Stimulated activated CD4-positive, alpha-beta T cell treated with anti-CD3 and anti-CD28 coated beads, TNF-alpha, amount 100 ng/mL, for 24 hours (primary cell): ENCODE measurements at places on chromosomes 6 and 20.

- no peak for DNase-seq
Measured at GRCh38 chr20:7392542-7393206, 547.6 kb downstream of the HAO1 start.

DNA sequence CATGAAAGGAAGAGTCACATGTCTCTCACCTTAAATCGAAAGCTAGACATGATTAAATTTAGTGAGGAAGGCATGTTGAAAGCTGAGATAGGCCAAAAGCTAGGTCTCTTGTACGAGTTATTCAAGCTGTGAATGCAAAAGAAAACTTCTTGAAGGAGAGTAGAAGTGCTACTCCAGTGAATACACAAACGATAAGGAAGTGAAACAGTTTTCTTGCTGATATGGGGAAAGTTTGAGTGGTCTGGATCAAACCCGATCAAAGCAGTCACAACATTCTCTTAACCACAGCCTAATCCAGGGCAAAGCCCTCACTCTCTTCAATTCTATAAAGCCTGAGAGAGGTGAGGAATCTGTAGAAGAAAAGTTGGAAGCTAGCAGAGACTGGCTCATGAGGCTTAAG lies 1.9 kb upstream of the TPD52L1 start:
- no peak for DNase-seq

DNA sequence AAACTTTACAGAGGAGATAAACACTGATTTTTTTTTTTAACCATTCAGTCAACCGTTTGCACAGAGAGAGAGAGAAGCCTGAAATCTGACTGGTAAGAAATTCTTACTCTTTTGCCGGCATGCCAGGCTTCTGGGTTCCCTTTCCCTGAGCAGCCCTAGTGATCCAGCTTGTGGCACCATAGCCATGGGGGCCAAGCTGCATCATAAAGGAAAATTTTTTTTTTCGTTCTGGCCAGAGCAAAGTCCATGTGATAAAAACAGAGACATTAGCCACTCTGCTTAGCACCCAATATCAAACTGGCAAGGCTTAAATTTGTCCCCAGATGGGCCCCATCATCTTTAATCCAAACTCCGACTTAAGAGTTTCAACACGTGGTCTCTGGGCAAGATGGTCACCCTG lies 44.5 kb downstream of the CEP85L start:
- no peak for DNase-seq

- no peak for DNase-seq
Measured at GRCh38 chr6:20056350-20056992, 155.8 kb downstream of the MBOAT1 start.

GRCh38 chr20:41110930-41111577 lies 26.3 kb upstream of the PLCG1 start:
- no peak for DNase-seq

GRCh38 chr20:25469558-25469957 lies 62.1 kb downstream of the GINS1 start:
- DNase-seq, result no peak

- DNase-seq, result no peak
Measured at GRCh38 chr6:10408457-10408856, 6.4 kb downstream of the TFAP2A start.

DNA sequence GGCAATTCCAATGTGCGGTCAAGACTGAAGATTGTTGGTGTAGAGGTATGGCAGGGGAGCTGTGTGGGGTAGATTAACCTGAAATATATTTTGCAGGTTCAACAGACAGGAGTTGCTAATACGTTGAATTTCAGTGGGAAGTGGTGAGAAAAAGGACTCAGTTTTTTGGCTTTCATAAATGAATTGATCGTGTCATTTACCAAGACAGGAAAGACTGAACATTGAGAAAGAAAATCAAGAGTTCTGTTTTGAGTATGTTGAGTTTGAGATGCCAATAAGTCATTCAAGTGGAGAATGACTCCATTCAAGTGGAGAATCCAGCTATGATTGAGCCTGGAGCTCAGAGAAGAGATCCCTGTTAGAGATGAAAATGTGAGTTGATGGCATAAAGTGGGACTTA lies 31.1 kb downstream of the NFYA start:
- no peak for DNase-seq

DNA sequence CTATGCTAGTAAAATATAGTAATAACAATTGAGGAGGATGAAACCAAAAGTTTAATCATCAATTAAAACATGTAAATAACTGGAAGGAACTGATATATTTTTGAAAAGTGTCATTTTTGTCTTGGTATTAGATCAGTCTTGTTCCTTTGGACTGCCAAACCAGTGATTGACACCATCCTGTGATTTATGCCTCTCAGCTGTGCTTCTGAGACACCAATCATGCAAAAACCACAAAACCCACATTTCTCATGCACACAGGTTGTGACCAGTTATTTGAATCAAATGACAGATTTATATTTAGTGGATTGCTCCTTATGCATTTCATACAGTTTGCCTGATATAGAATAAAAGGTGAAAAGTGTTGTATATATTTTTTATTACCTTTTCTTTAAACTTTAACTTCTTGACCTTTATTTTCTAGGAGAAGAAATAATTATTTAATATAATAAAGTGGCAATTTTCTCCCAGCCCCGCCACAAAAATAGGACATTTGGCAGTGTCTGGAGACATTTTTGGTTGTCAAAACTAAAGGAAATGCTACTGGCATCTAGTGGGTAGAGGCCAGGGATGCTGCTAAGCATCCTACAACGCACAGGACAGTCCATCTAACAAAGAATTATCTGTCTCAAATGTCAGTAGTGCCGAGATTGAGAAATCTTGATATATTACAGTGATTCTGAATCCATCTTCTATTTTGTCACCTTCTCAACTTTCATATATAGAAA lies 383.6 kb downstream of the BCKDHB start:
- DNase-seq, result no peak

GRCh38 chr20:35030136-35030535 lies 62.5 kb downstream of the TRPC4AP start:
- DNase-seq, result no peak

GRCh38 chr20:32018269-32019155 lies 8.3 kb downstream of the CCM2L start:
- no peak for DNase-seq
